NCI-H1436 (cell line): ENCODE measurements at places on chromosomes 4 and X.

- no peak for DNase-seq
Observed at GRCh38 chrX:10197279-10198210, 40.8 kb downstream of the CLCN4 start.

DNA sequence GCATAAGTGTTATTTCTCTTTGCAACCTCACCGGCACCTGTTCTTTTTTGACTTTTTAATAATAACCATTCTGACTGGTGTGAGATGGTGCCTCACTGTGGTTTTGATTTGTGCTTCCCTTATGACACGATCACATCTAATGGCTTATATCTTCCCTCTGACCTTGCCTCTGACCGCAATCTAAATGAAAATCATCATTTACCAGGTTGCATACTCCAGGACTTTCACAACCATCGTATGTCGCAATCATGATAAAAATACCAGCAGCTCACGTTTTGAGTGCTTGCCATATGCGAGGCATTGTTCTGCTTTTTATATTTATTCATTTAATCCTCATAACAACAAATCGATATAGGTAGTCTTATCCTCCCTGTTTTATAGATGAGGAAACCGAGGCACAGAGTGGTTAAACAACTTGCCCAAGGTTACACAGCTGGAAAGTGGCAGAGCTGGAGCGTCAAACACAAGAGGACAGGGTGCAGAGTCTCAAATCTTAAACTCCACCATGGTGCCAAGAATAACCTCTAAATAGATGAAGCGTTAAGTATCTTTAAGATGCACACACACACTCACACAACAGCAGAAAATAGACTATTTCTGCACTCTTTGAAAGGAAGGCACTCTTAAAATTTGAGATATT is 102.2 kb downstream of the SEL1L3 start:
- DNase-seq, result no peak

DNA sequence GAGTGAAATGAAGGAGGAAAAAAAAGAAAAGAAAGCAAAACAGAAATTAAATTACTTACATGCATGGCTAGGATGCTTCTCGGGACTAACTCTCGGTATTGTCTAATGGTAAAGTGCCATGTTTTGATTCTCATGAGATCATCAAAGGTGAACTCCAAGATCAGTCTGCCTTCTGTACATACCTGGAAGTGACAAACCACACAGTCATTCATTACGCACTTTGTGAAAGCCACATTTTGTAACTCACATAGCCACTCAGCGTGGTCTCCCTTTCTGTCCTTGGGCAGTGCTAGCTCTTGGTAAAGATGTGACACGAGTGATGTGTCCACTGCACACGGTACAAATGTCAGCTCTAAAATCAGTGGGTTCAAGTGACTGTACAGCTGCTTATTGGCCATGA is 309.8 kb downstream of the LDB2 start:
- DNase-seq, result no peak

GRCh38 chr4:80459918-80460473 is 124.5 kb downstream of the CFAP299 start:
- no peak for DNase-seq

GRCh38 chr4:75566911-75567310 is 11.0 kb downstream of the ODAPH start:
- DNase-seq, result no peak

GRCh38 chrX:106378616-106379015 is 210.5 kb downstream of the PWWP3B start:
- no peak for DNase-seq

GRCh38 chr4:74931376-74931775 is 1.5 kb upstream of the PARM1 start:
- no peak for DNase-seq

- no peak for DNase-seq
Observed at GRCh38 chr4:119284876-119285780, 36.8 kb downstream of the FABP2 start.

DNA sequence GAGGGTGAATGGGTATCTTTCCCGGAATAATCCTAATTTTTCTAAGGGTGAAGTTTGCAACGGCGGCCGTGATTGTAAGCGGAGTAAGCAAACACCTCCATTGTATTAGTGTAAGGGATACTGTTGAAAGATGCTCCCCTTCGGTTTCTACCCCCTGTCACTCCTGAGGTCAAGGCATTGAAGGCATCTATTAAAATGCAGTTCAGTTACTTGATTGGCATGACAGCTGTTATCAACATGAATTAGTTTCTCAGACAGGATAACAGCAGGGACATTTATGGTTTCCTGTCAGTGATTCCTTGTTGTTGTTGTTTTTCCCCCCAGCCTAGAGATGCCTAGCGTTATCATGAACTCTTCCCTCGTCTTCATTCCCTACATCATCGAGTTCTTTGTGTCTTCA is 552 bp downstream of the SLC25A14 start:
- DNase-seq, result no peak

- no peak for DNase-seq
Observed at GRCh38 chr4:1805493-1806222, 12.6 kb downstream of the FGFR3 start.

DNA sequence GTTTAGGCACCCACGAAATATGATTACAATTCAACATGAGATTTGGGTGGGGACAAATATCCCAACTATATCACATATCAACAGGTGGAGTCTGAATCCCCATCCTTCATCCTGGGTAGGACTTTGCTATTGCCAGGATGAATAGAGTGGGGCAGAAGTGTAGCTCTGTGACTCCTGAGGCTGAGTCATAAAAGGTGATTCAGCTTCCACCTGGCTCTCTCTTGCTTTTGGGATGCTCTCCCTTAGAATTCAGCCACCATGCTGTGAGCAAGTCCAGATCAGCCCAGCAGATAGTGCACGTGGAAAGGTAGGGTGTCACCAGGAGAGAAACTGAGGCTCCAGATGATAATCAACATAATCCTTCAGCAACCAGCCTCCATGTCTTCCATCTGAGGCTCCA is 193.8 kb upstream of the BCOR start:
- DNase-seq, result no peak

DNA sequence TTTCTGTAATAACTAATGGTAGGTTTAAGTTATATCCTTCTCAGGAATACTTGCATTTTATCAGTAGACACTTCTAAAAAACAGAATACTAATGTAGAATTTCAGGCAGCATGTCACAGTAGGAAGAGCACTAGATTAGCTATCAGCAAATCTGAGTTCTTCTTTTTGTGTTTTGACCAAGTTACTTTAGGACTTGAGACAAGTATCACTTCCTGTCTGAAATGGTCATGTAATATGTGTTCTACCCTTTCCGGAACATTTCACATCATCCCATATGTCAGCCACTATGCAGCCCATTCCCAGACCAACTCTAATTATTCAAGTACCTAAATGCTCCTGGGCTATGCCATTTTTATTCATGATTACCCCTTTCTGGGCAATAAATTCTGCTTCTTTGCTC is 401.8 kb upstream of the RPS6KA3 start:
- no peak for DNase-seq

DNA sequence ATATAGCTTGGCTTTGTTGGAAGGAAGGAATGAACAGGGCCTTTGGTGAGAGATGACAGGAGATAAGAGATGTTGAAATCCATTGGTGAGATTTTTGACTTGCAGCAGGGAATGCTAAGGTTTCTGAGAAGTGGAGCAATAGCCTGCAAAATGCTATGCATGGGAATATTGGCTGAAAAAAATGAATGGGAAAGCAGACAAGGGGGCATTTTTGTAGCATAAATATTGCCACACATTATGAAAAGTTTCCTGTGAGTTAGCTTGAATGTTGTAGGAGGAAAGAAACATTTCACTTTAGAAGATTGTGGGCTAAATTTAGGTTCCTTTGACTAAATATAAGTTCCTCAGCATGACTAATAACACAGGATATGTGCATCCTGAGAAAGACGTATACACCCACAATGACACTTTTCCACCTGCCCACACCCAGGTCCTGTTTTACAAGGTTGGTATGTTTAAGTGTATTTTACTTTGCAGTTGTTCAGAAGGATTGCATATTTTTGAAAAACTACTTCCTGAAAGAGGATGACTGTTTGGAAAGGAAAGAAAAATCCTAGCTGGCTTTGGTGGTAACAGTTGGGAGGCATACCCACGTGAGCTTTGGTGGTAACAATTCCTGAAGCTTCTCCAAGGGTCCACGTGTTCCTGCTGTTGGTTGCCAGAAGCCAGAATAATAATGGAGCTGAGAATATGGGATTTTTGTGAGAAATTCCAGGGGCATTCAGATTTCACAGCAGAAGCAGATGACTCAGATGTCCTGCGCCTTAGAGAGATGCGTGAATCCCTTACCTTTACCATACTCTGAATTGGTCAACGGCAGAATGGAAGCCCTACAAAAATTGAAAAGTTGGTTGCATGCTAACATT is 28.5 kb downstream of the PHEX start:
- DNase-seq, result no peak

DNA sequence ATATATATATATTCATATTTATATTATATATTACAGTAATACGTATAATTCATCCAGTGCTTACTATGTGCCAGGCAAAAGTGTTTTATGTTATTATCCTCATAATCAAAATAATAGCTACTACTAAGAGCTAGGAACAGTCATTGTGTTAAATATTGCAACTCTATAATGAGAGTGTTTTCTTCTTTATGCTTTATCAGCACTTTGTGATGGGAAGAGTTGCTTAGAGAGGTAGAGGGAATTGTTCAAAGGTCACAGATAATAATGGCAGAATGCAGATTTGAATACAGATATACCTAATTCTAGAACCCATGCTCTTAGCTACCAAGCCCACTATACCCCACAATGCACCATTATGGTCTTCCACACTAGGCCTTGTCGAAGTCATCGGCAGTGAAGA is 318.8 kb upstream of the PPARGC1A start:
- DNase-seq, result no peak

GRCh38 chrX:129979207-129979920 is 3.1 kb upstream of the BCORL1 start:
- DNase-seq, result no peak

DNA sequence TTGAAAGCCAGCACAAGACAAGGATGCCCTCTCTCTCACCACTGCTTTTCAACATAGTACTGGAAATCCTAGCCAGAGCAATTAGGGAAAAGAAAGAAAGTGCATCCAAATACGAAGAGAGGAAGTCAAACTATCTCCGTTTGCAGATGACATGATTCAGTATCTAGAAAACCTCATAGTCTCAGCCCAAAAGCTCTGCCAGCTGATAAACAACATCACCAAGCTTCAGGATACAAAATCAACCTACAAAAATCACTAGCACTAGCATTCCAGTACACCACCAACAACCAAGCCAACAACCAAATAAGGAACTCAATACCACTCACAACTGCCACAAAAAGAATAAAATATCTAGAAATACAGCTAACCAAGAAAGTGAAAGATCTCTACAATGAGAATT is 38.6 kb downstream of the COX7B2 start:
- no peak for DNase-seq
